ENCODE measurements at places on chromosomes 12 and 14. TPM values are rescaled to one million over a fixed set of nuclear protein-coding genes. Genes with fewer than 3 reads are reported as not detected.

AKAP6 gene
- total RNA-seq, result 2.2 TPM

VASH1 gene
- 5.6 TPM for total RNA-seq

FGF23 gene
- not detected for total RNA-seq

C12orf50 gene
- total RNA-seq, result not detected

FIGNL2 gene
- 0.29 TPM for total RNA-seq

KERA gene
- total RNA-seq, result not detected

TPPP2 gene
- total RNA-seq, result not detected

GUCY2C gene
- total RNA-seq, result not detected

LIN7A gene
- 11.5 TPM for total RNA-seq

ANKRD33 gene
- total RNA-seq, result not detected

LMNTD1 gene
- total RNA-seq, result not detected

RAD51AP1 gene
- total RNA-seq, result 2.2 TPM

GYS2 gene
- total RNA-seq, result not detected

AGAP2 gene
- 0.72 TPM for total RNA-seq

AMDHD1 gene
- total RNA-seq, result 0.29 TPM

TUBA1A gene
- 478 TPM for total RNA-seq

PA2G4 gene
- 99.0 TPM for total RNA-seq

RTL1 gene
- total RNA-seq, result not detected

IGF1 gene
- 0.88 TPM for total RNA-seq

IL22 gene
- not detected for total RNA-seq

TMEM132C gene
- total RNA-seq, result not detected

NT5DC3 gene
- total RNA-seq, result 10.6 TPM

FITM1 gene
- 0.72 TPM for total RNA-seq

IL26 gene
- total RNA-seq, result 2.4 TPM

SLC7A7 gene
- total RNA-seq, result 4.7 TPM

All from osteoblast (primary cell).